Retinal pigment epithelial cell (primary cell): ENCODE measurements at places on chromosomes 5 and 9.

DNA sequence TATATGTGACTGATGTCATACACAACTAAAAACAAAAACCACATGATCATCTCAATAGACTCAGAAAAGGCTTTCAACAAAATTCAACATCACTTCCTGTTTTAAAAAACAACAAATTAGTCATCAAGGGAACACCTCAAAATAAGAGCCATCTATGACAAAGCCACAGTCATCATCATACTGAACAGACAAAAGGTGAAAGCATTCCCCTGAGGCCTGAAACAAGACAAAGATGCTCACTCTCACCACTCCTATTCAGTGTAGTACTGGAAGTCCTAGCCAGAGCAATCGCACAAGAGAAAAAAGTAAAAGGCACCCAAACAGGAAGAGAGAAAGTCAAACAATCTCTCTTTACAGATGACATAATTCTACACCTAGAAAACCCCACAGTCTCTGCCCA, 893.5 kb upstream of the EDIL3 start:
- no peak for DNase-seq

DNA sequence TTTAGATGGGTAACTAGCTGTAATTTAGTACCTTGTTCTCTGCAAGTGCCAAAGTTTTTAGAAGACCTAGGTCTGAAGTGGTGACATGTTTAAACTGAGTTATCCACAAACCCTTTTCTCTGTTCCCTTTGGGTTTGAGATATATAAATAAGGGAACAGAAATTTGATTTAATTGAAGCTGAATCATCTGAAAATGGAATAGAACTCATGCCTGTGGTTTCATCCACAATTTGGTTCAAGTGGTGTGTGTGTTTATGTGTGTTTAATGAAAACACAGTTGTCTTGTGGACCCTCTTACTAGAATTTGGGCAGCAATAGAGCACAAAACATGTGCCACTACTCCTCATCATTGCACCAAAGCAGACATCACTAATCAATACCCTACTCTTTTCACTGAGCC, 216.9 kb downstream of the GLIS3 start:
- DNase-seq: no peak

GRCh38 chr5:107670087-107670931, 428 bp downstream of the EFNA5 start:
- DNase-seq: no peak

DNA sequence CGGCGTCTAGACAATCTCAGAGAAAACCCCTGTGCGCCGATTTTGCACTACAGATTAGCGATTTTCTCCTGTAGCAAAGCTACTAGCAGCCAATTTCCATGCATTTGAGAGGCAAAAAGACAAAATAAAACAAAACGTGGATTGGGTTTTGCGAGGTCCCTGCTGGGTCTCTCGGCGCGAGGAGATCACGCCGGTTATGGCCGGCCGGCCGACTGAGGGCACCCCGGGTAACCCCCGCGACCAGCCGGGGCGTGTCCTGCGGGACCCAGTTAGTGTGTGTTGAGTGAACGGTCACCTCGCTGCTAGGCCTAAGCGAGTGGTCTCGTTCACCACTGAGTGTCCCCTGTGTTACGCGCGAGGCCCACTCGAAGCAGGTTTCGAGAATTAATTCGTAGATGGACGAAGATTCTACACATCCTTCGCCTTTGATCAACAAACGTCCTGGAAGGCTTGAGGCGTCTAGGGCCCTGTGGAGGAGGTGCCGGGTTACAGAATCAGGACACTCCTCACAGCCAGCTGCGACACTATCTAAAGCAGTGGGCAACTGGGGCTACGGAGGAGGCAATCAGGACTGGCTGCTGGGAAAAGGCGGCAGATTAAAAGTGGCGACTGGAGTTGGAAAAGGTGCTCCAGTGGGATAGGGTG, 764 bp upstream of the VDAC1 start:
- no peak for DNase-seq

DNA sequence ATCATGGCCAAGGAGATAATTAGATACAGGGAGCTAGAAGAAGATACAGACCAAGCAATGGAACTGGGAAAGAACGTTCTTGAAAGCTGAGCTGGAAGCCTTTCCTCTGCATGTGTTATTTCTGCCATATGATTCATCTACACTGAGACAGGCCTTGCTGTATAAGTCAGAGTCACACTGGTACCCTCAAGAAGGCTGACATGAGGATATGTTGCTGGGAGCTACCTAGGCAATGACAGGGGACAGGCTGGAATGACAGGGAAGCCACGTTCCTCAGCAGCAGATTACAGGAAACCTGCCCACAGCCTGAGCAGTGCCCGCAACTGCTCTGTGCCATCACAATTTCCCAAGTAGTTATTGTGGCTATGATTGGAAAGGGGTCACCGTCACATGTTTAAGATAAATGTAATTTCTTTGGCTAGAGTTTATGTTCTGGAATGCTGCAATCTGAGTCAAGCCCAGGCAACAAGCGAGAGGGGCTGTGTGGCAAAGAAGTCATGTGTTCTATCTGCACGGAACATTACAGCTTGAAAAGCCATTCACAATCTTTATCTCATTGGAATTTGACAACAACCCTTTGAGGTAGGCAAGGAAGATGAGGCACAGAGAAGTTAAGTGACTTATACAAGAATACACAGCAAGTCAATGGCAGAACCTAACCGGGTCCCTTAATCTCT, 108.2 kb downstream of the TTLL11 start:
- DNase-seq: peak; percentile 86

DNA sequence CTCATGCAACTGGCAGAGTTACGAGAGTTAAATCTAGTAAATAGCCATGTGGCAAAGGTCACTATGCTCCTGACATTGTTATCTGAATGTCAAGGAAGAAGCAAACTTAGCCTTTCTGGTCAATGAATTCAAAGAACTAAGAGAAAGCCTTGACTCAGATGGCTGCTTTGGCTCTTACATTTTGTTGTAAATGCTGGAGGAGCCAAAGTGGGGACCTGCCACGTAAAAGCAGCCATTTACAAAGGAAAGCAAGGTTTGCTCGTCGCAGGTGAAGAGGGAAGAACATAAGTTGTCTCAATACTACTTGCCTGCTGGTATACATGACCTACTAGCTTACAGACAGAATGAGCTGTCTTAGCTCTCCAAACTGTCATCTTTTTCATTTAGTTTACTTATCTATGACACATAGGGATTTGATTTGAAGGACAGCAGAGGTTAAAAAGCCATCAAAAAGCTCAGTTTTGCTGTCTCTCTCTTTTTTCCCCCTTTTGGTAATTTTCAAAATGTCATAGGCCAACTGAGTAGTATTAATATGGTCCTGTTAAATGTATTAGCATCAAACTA, 1052.8 kb upstream of the DMAC1 start:
- no peak for DNase-seq
